Upper lobe of right lung (tissue), 1 donor: ENCODE measurements at places on chromosomes 2 and 18. TPM values are rescaled to one million over a fixed set of nuclear protein-coding genes. Genes with fewer than 3 reads are reported as not detected.

DNA sequence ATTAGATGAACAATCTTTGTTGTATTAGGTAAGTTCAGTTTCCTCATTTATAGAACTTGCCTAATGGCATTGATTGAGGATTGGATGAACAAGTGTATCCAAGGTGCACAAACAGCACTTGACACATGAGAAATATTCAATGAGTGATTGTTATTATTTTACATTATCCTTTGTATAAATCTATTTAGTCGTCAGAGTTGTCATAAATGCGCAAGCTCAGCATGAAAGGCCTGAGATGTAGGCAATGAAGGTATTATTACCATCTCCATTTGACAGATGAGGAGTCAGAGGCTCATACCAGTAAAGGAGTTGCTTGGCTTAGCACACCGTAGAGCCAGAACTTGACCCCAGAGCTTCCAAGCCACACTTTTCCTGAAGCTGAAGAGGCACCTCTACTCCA lies 291.4 kb downstream of the C1D start:
- H3K4me3 ChIP-seq: no peak overlapping the region
- no peak for DNase-seq
- H3K4me1 ChIP-seq: no peaks in the 10 kb centered on the region
- no peak overlapping the region for H3K27ac ChIP-seq
- no peaks in the 10 kb centered on the region for H3K27me3 ChIP-seq
- H3K36me3 ChIP-seq: no peaks in the 10 kb centered on the region

GRB14 gene
- 8.9 TPM for total RNA-seq

DNA sequence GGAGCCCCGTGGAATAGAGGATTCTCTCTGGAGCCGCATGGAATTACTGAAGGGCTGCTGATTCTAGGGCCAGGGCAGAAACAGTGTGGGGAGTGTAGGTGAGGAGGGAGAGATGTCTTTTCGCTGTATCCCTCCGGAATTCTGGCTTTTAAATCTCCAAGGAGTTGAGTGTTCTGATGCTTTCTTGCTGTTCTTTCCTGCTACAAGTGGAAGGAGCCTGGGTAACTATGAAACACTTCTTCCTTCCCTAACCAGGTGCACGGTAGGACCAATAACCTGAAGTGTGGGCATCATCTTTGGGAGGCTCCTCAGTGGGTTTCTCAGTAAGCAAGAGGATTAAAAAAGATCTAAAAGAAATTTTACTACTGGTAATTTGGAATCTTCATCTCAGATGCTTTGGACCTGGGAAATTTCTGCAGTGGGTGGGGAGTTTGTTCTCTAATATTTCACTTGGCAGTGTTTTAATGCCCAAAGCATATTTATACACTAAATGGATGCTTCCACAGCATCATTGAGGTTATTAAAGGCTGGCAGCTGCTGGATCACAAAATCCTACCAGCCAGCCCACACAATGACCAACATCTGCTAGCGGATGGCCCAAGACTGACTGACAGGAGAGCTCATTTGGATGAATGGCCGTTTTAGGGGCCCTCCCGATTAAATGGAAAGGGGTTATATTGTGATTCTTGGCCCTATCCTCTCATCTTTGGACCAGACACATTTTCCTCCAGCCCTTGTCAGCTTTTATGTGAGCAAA lies 2.1 kb downstream of the EML6 start:
- no peak for DNase-seq
- no peak overlapping the region for H3K27ac ChIP-seq
- peak overlapping the region; percentile 84 for H3K4me3 ChIP-seq
- H3K27me3 ChIP-seq: peaks cover 20% of the 10 kb centered on the region

CDH7 gene
- total RNA-seq: not detected

GRCh38 chr2:17475286-17475685 lies 43.0 kb downstream of the RAD51AP2 start:
- DNase-seq: no peak
- no peaks in the 10 kb centered on the region for H3K36me3 ChIP-seq
- H3K27ac ChIP-seq: no peak overlapping the region
- no peaks in the 10 kb centered on the region for H3K27me3 ChIP-seq
- no peaks in the 10 kb centered on the region for H3K4me1 ChIP-seq

GRCh38 chr2:47078541-47079482 lies 76.3 kb downstream of the STPG4 start:
- H3K27ac ChIP-seq: peak overlapping the region; percentile 66
- H3K36me3 ChIP-seq: no peaks in the 10 kb centered on the region
- H3K4me1 ChIP-seq: peaks cover 66% of the 10 kb centered on the region
- no peak overlapping the region for H3K4me3 ChIP-seq
- no peaks in the 10 kb centered on the region for H3K27me3 ChIP-seq

DNA sequence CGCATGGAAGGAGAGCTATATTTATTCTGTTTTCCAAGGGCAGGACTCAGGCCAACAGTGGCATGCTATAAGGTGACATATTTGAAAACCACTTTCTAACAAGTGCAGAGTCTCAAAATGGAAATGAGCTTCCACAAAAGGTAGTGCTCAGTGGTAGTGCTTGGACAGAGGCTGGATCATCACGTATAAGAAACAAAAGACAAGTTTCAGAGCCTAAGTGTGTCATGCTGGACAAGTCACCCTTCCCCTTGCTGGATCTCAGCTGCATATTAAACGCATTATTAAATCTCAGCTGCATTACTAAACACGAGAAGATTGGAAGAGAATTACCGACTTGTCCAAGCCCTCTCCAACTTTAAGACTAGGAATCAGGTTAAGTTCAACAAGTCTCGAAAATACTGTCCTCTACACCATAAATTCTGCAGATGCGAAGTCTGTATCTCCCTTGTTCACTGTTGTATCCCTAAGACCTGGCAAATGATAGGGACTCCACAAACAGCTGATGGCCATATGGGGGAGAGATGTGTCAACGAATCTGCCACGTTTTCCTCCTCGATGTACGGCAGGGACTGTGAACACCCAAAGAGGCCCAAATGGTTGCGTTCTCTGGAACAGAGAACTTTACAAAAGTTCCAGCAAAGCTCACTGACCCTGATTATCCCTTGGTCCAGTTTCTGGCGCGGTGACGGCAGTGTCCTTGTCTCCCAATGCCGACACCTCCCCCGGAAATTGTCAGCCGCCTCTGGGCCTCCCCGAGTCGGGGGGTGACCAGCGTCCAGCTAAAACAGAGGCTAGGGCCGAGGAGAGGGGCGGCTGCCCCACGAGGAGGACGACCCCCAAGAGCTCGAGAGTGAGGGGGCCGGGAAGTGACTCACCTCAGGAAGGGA lies 611 bp downstream of the NOL10 start:
- no peaks in the 10 kb centered on the region for H3K27me3 ChIP-seq
- no peak for DNase-seq
- H3K4me1 ChIP-seq: peaks cover 15% of the 10 kb centered on the region
- peaks cover 4% of the 10 kb centered on the region for H3K36me3 ChIP-seq

- no peak overlapping the region for H3K27ac ChIP-seq
- H3K36me3 ChIP-seq: no peaks in the 10 kb centered on the region
- no peaks in the 10 kb centered on the region for H3K4me1 ChIP-seq
- H3K27me3 ChIP-seq: no peaks in the 10 kb centered on the region
- no peak overlapping the region for H3K4me3 ChIP-seq
Measured at GRCh38 chr18:59072727-59073421, 66.8 kb upstream of the SEC11C start.

GRCh38 chr2:211513446-211513845 lies 957.0 kb downstream of the CPS1 start:
- DNase-seq: no peak
- H3K36me3 ChIP-seq: no peaks in the 10 kb centered on the region
- H3K27me3 ChIP-seq: no peaks in the 10 kb centered on the region
- no peak overlapping the region for H3K4me3 ChIP-seq
- no peak overlapping the region for H3K27ac ChIP-seq

DNA sequence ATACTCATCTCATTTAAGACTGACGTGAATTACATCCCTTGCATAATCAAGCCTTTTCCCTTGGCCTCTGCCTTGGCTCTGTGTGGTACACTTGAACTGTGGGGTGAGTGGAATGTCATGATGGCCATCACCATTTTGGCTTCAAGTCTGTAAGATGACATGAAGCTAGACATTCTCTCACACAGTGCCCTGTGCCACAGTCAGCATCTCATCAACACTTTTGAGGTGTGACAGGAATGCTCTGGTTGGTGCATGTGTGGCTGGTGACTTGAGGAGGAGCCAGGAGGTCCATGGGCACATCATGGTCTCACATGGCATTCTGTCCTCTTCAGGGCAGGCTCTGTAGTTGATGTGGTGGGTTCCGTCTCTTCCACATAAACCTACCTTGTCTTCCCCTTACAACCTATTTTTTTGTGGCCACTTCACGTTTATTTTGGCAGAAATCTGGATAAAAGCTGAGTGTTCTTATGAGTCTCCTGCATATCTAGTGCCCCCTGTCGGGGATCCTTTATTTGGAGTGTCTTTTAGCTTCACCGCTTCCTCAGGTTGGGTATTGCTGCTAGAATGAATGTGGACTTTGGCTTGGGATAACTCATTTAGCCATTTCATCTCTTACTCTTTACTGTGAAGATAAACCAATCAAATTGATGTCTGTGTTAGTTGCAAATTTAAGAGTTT lies 28.1 kb downstream of the MAP4K4 start:
- peaks cover 33% of the 10 kb centered on the region for H3K4me1 ChIP-seq
- no peaks in the 10 kb centered on the region for H3K36me3 ChIP-seq
- H3K27me3 ChIP-seq: no peaks in the 10 kb centered on the region
- no peak overlapping the region for H3K27ac ChIP-seq
- no peak for DNase-seq

DNA sequence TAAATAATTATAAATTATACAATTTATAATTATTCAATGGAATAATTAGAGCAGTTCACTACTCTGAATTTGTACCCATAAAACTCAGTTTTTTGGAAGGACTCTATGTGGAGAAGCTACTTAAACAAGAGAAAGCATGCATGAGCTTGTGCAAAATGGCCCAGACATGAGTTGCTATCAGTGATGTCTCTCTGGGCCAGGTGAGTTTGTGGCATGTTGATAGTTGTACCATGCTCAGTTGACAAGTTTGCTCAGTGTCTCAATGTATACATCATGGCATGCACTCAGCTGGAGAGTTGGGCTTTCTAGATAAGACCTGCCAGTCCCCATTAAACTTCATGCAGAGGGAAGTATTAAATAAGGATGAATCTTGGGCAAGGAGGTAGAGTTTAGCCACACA lies 153.8 kb upstream of the TACR1 start:
- no peaks in the 10 kb centered on the region for H3K4me1 ChIP-seq
- no peaks in the 10 kb centered on the region for H3K27me3 ChIP-seq
- H3K4me3 ChIP-seq: no peak overlapping the region
- no peak overlapping the region for H3K27ac ChIP-seq
- H3K36me3 ChIP-seq: no peaks in the 10 kb centered on the region

GRCh38 chr2:127859712-127860085 lies 1.7 kb upstream of the POLR2D start:
- H3K4me1 ChIP-seq: peaks cover 27% of the 10 kb centered on the region
- peak; percentile 88 for DNase-seq
- no peak overlapping the region for H3K4me3 ChIP-seq
- H3K27me3 ChIP-seq: no peaks in the 10 kb centered on the region

DNA sequence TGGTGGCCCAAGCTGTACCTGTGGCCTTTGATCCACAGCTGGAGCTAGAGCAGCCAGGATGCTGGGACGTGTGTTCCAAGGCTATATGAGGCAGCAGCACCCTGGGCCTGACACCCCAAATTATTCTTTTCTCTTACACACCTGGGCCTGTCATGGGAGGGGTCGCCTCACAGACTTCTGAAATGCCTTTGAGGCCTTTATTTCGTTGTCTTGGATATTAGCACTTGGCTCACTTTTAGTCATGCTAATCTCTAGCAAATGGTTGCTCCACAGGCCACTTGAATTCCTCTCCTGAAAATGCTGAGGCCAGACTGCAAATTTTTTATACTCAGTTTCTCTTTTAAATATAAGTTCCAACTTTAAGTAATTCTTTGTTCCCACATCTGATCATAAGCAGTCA lies 22.0 kb upstream of the IL1R2 start:
- no peak overlapping the region for H3K4me3 ChIP-seq
- no peak overlapping the region for H3K27ac ChIP-seq
- no peak for DNase-seq
- no peaks in the 10 kb centered on the region for H3K36me3 ChIP-seq
- H3K27me3 ChIP-seq: no peaks in the 10 kb centered on the region
- H3K4me1 ChIP-seq: peaks cover 18% of the 10 kb centered on the region

PRKRA gene
- 47.3 TPM for total RNA-seq

- peaks cover 4% of the 10 kb centered on the region for H3K4me1 ChIP-seq
- no peak overlapping the region for H3K27ac ChIP-seq
- H3K36me3 ChIP-seq: no peaks in the 10 kb centered on the region
- no peaks in the 10 kb centered on the region for H3K27me3 ChIP-seq
- DNase-seq: no peak
Measured at GRCh38 chr2:237060534-237061312, 25.0 kb upstream of the COPS8 start.

GRCh38 chr2:168454737-168455644 lies 1.1 kb upstream of the CERS6 start:
- H3K36me3 ChIP-seq: no peaks in the 10 kb centered on the region
- no peaks in the 10 kb centered on the region for H3K27me3 ChIP-seq
- DNase-seq: no peak
- peak overlapping the region; percentile 93 for H3K4me3 ChIP-seq
- H3K27ac ChIP-seq: no peak overlapping the region
- H3K4me1 ChIP-seq: peaks cover 7% of the 10 kb centered on the region

DNA sequence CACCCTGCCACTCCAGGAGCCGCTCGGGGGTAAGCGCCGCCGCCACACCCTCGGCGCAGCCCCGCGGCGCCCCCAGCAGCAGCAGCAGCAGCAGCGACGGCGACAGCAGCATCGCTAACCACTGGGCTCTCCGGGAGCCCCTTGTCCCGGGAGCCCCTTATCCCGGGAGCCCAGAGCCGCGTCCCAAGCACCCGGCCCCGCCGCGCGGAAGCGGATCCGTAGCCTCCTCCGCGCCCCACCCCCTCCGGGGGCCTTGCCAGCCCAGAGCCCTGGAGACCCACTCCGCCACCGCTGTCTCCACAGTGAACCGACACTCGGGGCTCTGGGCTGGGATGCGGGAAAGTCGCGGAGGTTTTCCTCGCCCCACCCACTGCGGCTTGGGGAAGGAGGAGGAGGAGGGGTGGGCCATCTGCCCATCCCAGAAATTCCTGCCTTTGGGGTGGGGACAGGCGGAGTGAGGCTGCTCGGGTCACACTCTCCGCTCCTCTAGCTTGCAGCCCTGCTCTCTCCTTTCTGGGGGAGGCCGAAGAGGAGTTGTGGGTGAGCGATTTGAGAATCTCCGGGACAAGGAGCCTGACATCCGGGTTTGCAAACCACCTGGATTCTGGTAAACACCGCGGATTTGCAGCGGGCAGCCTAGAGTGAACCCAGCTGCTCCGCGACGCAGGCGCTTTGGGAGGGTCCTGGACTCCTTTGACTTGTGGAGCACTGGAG lies at the start of gene PLA2R1:
Gene PLA2R1, minus strand, starts transcription at position 324 of the 714 bp plus-strand sequence. Its CDS starts 212 bp downstream, at position 112.
- DNase-seq: peak; percentile 74
- no peaks in the 10 kb centered on the region for H3K36me3 ChIP-seq
- peak within 1 kb of the TSS; percentile 17 for H3K27ac ChIP-seq
- peaks cover 7% of the 10 kb centered on the region for H3K4me1 ChIP-seq
- H3K27me3 ChIP-seq: peaks cover 11% of the 10 kb centered on the region

- peaks cover 17% of the 10 kb centered on the region for H3K4me1 ChIP-seq
- no peaks in the 10 kb centered on the region for H3K27me3 ChIP-seq
- H3K4me3 ChIP-seq: no peak overlapping the region
- no peaks in the 10 kb centered on the region for H3K36me3 ChIP-seq
- H3K27ac ChIP-seq: no peak overlapping the region
Measured at GRCh38 chr18:492451-492850, 8.1 kb downstream of the COLEC12 start.
